ENCODE measurements at places on chromosomes 16 and 17.
A peak's percentile ranks its signal among the peaks of the same experiment; 100 is the strongest.

GRCh38 chr17:35046740-35047283 is 16.7 kb downstream of the RFFL start:
- no peak for DNase-seq

GRCh38 chr17:76447931-76448652 is 4.9 kb downstream of the UBE2O start:
- DNase-seq = no peak

- DNase-seq = no peak
These were observed 162.1 kb upstream of the PLCG2 start for GRCh38 chr16:81617021-81617346.

GRCh38 chr17:66025551-66025950 is 166.4 kb downstream of the CEP112 start:
- no peak for DNase-seq

- DNase-seq = no peak
These were observed 5.4 kb downstream of the GAA start for GRCh38 chr17:80106751-80107150.

GRCh38 chr17:77382356-77382911 is 241.7 kb downstream of the SEC14L1 start:
- DNase-seq = no peak

GRCh38 chr17:73249700-73250099 is 12.0 kb downstream of the CPSF4L start:
- no peak for DNase-seq

GRCh38 chr17:33492731-33493265 is 199.7 kb upstream of the ASIC2 start:
- DNase-seq = no peak

GRCh38 chr16:51072591-51072990 is 78.5 kb downstream of the SALL1 start:
- no peak for DNase-seq

- peak; percentile 74 for DNase-seq
These were observed at the start of gene PIGQ for GRCh38 chr16:569445-570254. PIGQ (plus strand) TSS chr16:569968; CDS start chr16:574075, 4,107 bp downstream.

- peak; percentile 67 for DNase-seq
These were observed 3.8 kb downstream of the TNFSF12 start for GRCh38 chr17:7552621-7553051.

- no peak for DNase-seq
These were observed 27.3 kb upstream of the GSG1L start for GRCh38 chr16:28090646-28091377.

- DNase-seq = no peak
These were observed 10.0 kb downstream of the GGA2 start for GRCh38 chr16:23500212-23500861.

GRCh38 chr16:23950291-23950894 is 114.6 kb downstream of the PRKCB start:
- no peak for DNase-seq

DNA sequence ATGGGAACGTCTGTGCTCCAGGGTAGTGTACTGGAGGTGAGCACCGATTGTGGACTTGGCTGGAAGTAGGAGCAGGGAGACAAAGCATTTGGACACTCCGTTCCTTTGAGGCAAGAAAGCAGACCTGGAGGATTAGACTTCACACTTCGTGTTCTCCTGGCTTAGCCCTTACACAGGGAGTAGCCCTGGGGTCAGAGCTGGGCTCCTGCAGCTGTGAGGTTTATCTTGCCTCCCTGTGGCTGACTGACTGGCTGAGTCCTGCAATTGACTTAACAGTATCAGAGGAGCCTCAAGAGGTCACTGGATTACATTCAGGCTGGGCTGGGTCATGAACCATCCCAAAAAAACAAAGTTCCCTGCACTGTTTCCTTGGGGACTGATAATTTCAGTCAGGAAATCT is 37.1 kb downstream of the MPRIP start:
- DNase-seq = no peak

GRCh38 chr17:68981288-68981687 is 26.1 kb upstream of the ABCA8 start:
- no peak for DNase-seq

DNA sequence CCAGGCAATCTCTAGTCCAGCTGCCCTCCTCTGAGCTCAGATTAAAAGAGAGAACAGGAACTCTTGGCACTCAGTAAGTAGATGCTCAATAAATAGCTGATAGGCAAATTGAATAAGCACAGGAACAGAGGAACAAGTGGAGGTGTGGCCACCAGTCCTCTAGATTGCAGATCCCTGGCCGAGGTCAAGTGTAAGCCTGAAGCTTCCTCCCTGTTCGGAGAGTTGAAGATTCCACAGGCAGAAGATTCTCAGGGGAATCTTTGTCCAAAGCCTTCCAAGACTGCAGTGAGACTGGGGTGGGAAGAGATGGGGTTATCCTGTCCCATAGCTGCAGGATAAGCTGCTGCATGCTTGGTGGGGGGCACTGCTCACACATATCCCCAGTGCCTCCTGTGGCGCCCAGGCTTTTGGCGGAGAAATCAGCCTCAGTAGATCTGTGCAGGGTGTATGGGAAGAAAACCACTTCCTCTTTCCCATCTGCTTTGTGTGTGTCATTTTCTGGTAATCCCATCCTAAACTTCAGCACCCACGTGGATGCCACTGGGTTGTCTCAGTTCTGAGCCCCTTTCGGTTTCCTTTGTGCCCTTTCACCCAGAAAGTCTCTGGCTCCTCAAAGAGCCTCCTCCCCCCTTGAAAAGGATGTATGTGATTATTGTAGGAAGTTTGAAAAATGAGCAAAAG is 12.1 kb downstream of the CD300A start:
- DNase-seq = peak; percentile 78

DNA sequence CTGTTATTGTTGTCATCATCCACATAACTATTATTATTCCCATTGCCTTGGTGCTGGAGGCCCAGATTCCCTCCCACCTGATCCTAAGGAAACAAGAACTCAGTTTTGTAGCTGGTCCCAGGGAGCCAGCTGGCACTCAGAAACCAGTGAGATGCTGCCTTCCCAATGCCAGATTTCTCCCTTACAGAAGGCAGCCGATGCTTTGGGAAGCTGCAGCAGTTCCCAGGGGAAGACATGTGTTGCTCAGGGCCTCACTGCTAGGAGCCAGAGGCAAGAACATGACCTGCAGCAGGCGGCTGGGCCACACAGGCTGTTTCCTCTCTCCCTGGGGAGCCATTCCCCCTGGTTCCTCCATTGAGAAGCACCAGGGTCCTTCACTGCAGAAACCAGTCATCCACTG is 59.9 kb upstream of the GRIN2A start:
- no peak for DNase-seq

- no peak for DNase-seq
These were observed 45.2 kb upstream of the HELZ start for GRCh38 chr17:67290244-67290643.

DNA sequence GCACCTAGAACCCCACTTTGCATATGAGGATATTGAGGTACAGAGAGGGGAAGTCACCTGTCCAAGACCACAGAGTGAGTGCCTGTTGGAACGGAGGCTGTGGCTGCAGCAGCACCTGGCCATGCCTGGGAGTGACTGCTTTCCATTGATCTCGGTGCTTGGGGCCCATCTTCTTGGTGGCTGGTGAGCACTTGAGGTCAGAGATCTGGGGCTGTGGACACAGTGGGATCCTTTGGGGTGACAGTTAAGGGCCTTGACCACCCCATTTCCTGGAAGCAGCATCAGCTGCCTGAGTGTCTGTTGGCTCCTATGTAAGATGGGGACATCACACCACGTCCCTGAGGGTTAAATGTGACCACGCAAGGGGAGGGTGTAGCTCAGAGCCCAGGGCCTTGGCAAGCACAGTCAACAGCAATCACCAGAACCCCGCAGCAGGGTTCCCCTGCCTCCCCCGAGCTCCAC is 111.7 kb downstream of the IRF8 start:
- DNase-seq = peak; percentile 78

DNA sequence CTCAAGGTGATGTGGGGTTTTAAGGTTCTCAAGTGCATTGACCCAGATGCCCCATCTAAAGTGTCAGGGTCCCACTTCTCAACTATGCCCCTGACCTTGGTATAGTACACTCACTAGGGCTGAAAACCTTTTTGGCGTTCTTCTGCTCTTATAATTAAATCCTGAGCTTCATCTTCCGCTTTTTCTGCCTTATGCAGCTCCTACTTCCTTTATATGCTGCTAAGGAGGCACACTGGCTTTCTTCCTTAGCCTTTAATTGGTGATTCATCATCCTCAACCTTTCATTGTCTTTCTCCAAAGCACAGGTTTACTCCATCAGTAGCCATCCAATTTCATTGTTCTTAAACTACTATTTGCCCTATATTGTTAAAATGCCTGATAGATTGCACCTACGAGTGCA is 5.3 kb upstream of the NF1 start:
- no peak for DNase-seq
